ENCODE measurements at places on chromosomes 1 and 21.
A peak's percentile ranks its signal among the peaks of the same experiment; 100 is the strongest.

DNA sequence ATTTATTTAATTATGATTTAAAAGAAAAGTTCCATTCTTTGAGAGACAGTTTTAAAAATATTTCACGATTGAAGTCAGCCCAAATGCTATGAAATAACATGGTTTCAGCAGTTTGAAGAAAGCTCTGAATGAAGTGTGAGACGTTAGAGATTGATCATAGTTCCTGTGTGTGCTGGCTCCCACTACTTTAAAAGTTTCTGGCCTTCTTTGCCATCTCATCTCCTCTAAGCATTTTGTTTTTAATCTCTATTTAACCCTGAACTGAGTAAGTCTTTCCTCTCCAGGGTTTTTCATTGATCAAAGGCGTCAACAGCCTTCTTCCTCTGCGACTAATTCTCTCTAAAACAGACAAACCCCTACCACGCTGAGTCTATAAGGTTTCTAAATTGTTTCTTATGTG lies 225.3 kb upstream of the B3GALT2 start:
- no peak for DNase-seq

DNA sequence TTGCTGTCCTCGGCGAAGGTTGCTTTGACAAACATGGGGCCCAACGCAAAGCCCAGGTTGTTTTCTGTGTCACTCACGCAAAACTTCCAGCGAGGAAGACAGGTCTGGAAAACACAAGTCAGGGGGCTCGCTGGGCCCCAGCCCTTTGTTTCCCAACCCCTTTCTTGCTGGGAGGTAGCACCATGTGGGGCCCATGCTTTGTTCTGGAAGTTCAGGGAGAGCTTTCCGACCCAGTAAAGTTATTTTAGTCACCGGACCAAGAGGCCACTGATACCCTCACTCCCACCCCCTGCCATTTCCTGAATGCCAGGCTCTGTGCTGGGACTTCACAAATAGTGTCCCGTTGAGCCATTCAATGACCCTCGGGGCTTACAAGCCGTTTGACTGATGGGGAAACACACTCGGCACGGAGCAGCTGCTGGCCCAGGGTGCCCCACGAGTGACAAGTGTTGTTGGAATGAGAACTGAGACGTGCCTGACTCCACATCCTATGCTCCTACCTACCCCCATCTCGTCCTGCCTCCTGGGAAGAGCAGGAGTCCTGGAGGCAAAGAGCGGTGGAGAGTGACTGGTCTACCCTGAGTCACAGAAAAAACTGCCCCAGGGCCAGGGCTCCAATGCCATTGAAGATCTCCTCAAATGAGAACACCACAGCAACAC lies 52.0 kb downstream of the ECE1 start:
- DNase-seq, result peak; percentile 95

GRCh38 chr1:84753516-84754385 lies 63.5 kb upstream of the SSX2IP start:
- peak; percentile 78 for DNase-seq

DNA sequence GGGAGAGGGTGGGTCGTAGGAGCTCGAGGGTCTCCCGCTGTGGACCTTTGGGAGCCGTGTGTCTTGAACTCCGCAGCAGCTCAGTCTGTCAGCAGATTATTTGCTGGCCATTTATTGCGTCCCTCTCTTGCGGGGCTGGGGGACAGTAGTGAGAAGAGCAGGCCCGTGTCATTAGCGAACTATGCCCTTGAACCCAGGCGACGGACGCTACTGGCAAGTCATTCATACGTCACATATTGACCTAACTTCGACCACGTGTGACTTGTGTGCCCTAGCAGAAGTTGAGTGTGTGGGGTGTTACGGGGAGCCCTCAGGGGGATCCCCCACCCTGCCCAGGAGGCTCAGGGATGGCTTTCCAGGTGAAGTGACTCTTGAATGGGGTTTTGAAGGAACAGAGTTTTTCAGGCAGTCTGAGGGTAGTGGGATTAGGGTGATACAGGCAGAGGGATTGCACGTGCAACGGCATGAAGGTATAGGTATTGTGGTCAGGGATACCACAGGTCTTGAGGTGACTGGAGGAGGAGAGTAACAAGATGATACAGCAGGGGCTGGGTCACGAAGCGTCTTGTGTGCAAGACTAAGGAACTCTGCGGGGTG lies 13.0 kb downstream of the RCC1 start:
- peak; percentile 70 for DNase-seq

GRCh38 chr1:65075123-65075976 lies 72.7 kb upstream of the AK4 start:
- peak; percentile 69 for DNase-seq

DNA sequence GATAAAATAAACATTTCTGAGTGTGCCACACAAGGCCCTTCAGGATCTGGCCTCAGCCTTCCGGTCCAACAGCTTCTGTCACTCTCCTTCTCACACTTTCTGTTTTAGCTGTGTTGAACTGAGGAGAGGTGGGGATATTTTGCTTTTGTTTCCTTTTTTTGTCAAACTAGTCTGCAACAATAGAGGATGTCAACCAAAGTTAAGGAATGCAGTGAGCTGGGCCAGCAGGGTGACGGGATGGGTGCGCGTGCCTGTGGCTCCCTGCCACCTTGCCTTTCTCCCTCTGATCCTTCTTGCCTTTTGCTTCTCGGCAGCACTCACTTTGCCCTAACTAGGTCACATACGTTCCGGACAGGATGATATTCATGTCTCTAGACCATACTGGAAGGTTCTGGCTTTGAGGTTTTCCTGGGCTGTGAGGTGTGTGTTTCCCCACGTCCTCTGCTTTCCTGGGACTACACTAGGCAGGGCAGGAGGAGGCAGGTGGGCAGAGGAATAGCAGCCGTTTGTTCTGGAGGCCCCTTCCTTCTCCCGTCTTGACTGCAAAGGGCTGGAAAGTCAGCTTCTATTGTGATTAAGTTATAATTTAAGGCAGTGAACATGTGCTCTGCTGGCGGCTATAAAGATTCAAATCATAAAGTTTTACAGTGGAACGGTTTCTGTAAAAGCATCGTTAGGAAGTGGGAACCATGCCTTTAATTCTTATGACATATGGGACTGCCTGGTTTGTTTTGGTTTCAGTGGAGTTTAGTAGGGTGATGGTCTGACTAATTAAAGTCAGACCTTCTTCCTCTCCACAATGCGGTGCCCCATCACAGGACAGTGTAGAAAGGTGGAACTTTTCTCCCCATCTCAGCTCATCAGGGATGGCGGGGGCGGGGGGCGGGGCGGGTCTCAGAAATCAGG lies 67.8 kb downstream of the RNF220 start:
- DNase-seq, result no peak

- DNase-seq, result no peak
These were observed 9.7 kb upstream of the MYBPHL start for GRCh38 chr1:109316506-109316905.

- DNase-seq, result no peak
These were observed 8.9 kb upstream of the PRMT2 start for GRCh38 chr21:46626536-46626935.

All from ELR (cell line).